Posterior vena cava (tissue), 2 donors: ENCODE measurements at places on chromosomes 2 and 18. TPM values are rescaled to one million over a fixed set of nuclear protein-coding genes. Genes with fewer than 3 reads are reported as not detected.

- no peak for DNase-seq
These were observed 432.0 kb downstream of the CCDC85A start for GRCh38 chr2:56615760-56616159.

GRCh38 chr2:119723784-119724467, 35.8 kb upstream of the PTPN4 start:
- DNase-seq = peak; percentile 0

GRCh38 chr2:63054841-63055225, 4.2 kb downstream of the OTX1 start:
- DNase-seq = no peak

GRCh38 chr2:120867290-120868241, 131.9 kb downstream of the GLI2 start:
- peak; percentile 94 for DNase-seq

GRCh38 chr2:127630096-127630863, 15.7 kb upstream of the GPR17 start:
- no peak for DNase-seq

- no peak for DNase-seq
These were observed 226.0 kb upstream of the NETO1 start for GRCh38 chr18:73093687-73094250.

DNA sequence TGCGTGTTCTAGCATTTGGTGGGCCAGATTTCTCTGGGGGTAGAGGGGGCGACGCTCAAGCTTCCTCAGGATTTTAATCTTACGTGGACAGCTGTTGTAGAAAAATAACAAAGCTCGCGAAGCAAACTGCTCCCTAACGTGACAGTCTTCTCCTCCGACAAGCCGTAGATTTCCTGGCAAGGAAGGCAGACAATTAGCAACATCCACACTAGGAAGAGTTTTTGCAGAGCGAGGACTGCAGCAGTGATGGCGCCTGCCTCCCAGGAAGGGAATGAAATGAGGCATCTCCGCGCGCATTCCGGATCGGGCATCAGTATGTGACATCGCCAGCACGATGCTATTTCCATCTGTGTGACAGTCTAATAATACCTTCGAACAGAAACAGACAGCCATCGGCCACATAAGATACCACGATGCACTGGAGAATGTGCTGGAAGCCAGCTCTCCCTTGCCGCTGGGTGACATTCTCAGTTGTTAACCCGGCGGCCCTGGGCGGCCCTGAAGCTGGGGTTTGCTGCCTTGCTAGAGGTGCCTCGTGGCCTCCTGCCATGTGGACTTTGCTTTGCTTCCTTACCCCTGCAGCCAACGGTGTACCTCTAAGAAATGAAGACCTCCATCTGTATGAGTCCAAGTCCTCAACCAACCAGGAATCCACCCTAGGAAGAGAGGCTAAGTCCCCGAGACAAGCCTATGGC, 101.8 kb upstream of the AGAP1 start:
- no peak for DNase-seq

- no peak for DNase-seq
These were observed 221.1 kb upstream of the TPO start for GRCh38 chr2:1192121-1192520.

The SP5 gene
- total RNA-seq = not detected

The DRC1 gene
- not detected for total RNA-seq

The MAP3K19 gene
- not detected for total RNA-seq

The COLEC12 gene
- total RNA-seq = 54.9 TPM

The CNTNAP5 gene
- total RNA-seq = not detected

The TWIST2 gene
- 23.0 TPM for total RNA-seq
